ENCODE measurements at places on chromosomes 5 and 9.
A peak's percentile ranks its signal among the peaks of the same experiment; 100 is the strongest.

DNA sequence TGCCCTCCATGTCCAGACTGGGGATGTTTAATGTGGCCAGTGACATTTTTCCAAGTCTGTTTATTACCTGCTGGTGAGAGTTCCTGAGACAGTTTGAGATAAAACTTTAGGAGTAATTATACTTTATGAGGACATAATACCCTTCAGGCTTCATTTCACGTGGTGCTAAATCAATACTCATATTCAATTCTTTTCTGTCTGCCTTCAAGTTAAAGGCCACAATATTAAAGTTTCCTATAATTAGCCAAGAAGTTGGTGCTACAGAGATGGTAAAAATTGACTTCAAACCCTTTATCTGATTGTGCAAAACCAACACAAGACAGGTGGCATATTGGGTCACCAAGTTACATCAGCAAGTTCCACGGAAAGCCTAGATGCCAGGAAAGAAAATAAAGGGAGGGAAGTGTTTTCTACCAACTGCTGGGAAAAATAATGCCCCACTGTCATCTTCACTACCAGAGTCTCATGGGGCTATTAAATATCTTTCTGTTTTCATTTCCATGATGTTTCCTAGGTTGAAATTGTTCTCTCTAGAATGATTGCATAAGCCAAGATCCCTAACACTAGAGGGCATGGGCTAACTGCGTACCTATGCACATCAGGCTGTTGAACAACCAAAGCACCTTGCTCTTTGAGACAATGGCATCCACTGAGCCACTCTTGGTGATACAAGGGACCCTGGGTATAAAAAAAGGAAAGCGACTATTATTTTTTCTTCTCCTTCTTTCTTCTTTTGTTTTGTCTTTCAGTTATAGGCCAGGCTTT is 68.7 kb downstream of the INSYN2B start:
- no peak for DNase-seq

DNA sequence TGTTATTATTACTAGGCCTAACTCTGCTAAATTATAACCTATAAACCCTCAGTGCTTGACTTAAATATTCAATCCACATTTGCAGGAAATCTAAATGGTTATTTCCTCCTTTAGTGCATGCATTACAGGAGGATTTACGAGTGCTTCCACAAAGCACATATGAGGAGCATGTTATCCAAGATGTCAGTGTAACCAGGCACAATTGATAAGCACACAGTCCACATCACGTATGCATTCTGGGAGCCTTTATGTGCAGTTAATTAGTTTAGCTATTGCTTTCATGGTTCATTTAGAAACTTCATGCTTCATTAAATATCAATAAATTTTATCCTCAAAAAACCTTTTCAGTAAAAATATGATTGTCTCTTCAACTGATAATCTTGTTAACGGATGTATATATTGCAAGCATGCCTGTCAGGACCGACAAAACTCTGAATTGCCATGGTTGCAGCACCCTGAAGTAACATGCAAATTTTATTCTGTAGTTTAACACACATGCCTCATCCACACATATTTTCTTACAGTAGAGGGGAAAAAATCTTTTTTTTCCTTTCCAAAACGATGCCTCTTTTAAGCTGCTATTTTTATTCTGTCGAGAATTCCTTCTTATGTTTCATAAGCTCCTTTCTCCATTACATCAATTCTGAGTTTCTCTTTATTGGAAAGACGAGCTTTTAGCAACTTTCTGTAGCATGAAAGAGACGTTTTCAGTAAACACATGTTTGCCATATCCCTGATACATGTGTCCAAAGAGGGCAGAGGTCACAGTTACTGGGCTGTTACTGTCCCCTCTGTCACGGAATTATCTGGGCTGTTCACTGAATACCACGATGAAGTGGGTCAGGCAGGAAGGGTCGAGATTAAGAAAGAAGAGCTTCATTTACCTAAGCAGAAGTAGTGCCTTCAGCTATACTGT is 142.0 kb downstream of the GLIS3 start:
- no peak for DNase-seq

DNA sequence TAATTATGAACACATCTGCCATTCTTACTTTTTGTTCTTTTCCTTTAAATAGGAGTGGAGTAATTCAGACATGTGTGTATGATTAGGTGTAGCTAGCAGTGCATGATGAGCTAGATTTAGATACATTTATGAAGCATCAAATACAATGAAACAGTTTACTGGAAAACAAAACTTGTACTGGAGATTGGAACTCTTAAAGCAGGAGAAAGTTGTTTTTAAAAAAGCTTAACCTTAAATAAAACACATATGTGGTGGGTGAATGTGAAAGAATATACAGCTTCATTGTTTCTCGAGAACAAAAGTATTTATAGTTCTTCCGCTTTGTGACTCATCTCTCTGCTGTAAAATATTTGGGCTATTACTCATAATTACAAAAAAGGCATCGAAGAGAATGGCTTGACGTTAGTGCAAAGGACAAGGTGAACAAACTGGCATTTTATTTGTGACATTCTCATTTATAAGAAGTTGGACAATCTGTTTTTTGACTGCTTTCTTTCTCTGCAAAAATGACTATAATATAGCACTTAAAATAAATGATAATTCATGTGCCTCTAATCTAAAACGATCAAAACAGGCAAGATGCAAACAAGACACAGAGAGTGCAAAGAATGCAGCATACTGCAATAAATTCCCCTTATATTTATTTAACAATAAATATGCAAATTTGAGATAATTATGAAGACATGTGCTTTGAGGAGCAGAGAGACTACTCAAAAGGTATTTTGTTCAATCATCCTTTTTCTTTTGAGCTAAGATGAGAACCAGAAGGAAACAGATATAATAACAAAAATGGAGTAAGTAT is 478.8 kb downstream of the CETN3 start:
- DNase-seq: no peak

DNA sequence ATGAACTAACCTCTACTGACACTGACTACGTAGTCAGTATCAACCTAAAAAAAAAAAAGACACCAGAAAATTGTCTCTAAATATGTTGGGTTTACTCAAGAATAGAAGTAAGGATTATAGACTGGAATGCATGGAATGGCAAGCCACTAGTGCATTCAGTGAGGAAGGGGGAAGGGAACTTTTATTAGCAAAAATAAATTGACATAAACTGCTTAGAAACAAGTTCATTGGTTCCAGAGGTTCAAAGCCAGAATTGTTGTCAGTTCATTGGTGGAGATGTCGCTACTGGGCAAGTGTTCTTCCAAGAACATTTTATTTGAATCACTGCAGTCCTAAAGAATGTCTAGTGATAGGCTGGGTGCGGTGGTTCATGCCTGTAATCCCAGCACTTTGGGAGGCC is 26.1 kb upstream of the AOPEP start:
- DNase-seq: no peak

- DNase-seq: no peak
These were observed 571.9 kb upstream of the FTMT start for GRCh38 chr5:121279801-121280200.

GRCh38 chr5:71533142-71533541 is 54.0 kb upstream of the MCCC2 start:
- DNase-seq: no peak

- DNase-seq: no peak
These were observed 1.2 kb downstream of the FGF18 start for GRCh38 chr5:171420431-171421241.

GRCh38 chr5:108858959-108859358 is 111.3 kb downstream of the FER start:
- no peak for DNase-seq

GRCh38 chr5:180352116-180353047 is 754 bp downstream of the GFPT2 start:
- DNase-seq: no peak

- DNase-seq: no peak
These were observed 86.3 kb upstream of the RPS23 start for GRCh38 chr5:82364497-82364896.

- peak; percentile 45 for DNase-seq
These were observed at the start of gene SYK for GRCh38 chr9:90801241-90801972. Gene SYK (plus strand): TSS chr9:90801819. CDS start chr9:90843899, 42,080 bp downstream.

GRCh38 chr9:69768716-69769115 is 8.9 kb upstream of the PTAR1 start:
- no peak for DNase-seq

- DNase-seq: no peak
These were observed 59.8 kb upstream of the BARX1 start for GRCh38 chr9:94014920-94015319.

DNA sequence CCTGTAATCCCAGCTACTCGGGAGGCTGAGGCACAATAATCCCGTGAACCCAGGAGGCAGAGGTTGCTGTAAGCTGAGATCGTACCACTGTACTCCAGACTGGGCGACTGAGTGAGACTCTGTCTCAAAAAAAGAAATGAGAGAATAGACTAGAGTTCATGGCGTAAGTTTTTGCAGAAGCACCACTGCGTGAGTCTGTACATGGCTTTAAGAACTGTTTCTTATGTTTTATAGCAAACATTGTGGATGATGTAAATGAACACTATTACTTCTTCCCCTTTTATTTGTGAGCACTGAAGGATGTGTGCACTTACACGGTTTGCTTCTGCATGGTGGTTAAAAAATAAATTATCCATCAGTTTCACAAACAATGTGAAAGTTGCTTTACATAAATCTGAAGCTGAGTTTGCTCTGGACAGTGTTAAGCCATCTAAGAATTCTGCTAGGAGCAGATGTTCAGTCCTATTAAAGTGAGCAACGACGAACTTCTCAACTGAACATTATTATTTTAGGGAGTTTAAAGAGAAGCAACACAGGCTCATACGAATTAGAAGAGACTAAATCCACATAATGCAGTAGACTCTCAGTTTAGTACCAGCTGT is 52.5 kb downstream of the ZFAND5 start:
- no peak for DNase-seq

- DNase-seq: no peak
These were observed 98.6 kb upstream of the PIK3R1 start for GRCh38 chr5:68116868-68117411.

- no peak for DNase-seq
These were observed 104.8 kb downstream of the TSSK1B start for GRCh38 chr5:113329981-113330380.

DNA sequence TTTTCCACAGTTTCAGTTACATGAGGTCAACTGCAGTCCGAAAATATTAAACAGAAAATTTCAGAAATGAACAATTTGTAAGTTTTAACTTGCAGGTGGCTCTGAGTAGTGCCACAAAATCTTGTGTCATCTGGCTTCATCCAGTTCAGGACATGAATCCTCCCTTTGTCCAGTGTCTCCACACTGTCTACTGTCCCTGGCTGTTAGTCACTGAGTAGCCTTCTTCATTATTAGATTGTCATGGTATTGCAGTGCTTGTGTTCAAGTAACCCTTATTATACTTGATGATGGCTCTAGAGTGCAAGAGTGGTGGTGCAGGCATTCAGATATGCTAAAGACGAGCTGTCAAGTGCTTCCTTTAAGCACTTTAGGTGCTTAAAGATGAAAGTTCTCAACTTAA is 65.3 kb downstream of the CFAP95 start:
- no peak for DNase-seq

DNA sequence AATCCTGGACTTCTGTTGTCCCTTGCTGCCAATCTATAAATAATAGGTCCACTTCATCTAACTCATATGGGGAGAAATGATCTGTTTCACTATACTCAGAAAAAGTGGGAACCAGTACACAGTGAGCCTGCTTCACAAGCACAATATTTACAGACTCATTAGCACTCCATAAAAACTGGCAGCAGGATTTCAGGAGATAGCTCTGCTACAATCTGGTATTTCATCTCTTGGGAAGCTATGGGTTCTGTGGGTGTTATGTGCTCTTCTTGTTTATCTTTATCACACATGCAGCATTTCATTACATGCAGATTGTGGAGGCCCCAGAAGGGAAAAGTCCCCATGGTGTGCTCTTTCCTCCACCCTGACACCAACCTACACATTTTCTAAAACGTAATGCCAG is 33.2 kb downstream of the UGT3A2 start:
- no peak for DNase-seq

DNA sequence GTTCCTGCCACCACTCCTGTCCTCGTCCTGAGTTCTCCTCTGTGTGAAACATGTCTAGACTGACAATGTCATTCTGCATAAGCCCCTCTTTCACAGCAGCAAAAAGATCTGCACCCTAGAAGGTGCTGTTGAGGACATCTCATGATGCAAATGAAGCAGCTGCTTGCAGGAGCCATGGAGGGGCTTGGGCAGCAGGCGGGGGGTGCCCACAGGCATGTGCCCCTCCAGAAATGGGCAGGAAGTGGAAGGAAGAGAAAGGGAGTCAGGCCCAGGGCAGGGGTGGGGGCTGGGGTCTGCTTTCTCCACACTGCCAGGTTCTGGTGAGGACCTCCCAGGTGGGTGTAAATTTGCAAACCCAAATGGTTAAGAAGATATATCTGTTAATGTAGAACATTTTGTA is 54.5 kb upstream of the KCNMB1 start:
- peak; percentile 8 for DNase-seq

DNA sequence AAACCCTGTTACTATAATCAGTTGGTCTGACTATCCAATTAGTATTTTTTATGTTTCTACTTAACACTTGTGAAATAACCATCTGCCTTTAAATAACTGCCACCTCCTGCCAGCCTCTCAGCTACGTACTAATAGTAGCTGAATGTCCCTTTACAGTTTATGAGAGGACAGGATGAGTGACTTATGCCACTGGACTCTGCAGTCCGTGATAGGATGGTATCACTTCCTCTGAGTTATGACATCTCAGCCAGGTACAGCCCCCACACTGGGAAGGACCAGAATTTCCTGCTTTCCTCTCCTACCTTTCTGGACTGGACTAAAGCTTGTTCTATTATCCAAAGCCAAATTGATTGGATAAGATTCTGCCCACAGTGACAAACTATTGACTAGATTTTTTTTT is 102.9 kb downstream of the ZFAND5 start:
- DNase-seq: no peak

DNA sequence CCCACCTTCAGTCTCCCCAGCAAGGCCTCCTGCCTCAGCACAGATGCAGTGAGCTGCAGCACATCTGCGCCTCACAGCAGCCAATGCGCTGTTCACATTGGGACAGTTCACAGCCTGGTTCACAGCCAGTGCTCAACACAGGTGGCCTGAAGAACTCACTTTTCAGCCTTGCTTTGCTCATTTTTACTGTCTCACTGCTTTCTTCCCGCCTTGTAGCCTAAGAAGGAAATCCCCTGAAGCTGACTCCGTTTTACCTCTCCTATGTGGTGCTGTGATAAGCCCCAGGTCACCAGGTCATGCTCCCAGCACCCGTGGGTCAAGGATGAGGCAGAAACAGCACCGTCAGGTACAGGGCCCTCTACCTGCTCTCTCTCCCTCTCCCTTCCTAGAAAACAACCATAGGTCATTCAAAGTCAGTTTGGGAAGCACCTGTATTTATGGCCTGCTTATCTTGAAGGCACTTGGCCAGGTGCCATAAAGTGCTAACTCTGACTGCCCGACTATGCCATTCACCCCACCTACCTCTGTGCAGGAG is 1.1 kb downstream of the GCNT4 start:
- DNase-seq: no peak

All from liver (tissue), 10 donors.